ENCODE measurements at places on chromosomes 12 and 14. TPM values are rescaled to one million over a fixed set of nuclear protein-coding genes. Genes with fewer than 3 reads are reported as not detected.

Gene MYF6
- not detected for total RNA-seq

Gene EGLN3
- total RNA-seq = 4.4 TPM

Gene DTX1
- not detected for total RNA-seq

Gene ENO2
- 29.0 TPM for total RNA-seq

Gene CDKN3
- 296 TPM for total RNA-seq

Gene SDS
- total RNA-seq = not detected

Gene PLEKHD1
- not detected for total RNA-seq

All from RPMI7951 (cell line).